Lung (tissue), 17 donors: ENCODE measurements at places on chromosomes 5 and 9. TPM values are rescaled to one million over a fixed set of nuclear protein-coding genes. Genes with fewer than 3 reads are reported as not detected.

Gene BTNL9
- total RNA-seq, result 23.5 TPM

Gene CDX1
- total RNA-seq, result 0.43 TPM

Gene ARID3C
- total RNA-seq, result not detected

Gene OTULINL
- 59.9 TPM for total RNA-seq

Gene FGF1
- total RNA-seq, result 0.98 TPM

Gene C9orf78
- 34.4 TPM for total RNA-seq

Gene FAM169A
- total RNA-seq, result 2.3 TPM

Gene GABRA1
- total RNA-seq, result 0.20 TPM

Gene BAAT
- 0.17 TPM for total RNA-seq
